Astrocyte of the spinal cord (primary cell): ENCODE measurements at places on chromosomes 5 and 9.

DNA sequence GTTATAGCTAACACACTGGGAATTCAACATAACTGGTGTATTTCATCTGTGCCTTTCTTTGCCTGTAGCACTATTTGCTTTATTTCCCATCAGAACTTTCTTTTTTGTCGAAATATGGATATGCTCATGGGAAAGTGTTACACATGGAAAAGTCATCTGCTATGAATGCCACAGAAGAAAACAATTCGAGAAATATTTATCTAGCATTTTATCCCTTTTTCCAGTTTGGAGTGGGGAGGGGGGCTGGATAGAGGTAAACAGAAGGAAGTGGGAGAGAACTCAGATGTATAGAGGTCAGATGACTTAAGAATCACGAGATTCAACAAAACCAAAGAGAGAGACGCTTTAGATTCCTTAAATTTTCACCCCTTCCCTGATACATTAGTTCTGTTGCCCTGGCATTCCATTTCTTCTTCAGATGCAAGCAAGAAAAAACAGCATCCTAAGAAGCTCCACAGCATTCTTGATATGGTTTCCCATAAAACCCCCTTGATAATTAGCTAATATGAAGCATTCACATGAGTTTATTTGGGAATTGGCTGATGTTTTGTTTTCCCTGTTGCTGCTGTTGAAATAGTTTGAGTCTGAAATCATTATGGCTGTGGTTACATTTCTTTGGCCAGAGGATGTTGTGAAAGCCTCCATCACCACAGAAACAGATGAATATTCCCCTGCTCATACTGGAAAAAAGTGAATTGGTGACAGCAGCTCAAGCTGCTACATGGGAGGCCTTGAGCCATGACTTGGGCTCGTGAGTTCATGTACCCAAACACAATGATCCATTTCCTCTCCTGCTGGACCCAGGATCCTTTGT, 335.8 kb upstream of the DAB2 start:
- DNase-seq: peak; percentile 97

DNA sequence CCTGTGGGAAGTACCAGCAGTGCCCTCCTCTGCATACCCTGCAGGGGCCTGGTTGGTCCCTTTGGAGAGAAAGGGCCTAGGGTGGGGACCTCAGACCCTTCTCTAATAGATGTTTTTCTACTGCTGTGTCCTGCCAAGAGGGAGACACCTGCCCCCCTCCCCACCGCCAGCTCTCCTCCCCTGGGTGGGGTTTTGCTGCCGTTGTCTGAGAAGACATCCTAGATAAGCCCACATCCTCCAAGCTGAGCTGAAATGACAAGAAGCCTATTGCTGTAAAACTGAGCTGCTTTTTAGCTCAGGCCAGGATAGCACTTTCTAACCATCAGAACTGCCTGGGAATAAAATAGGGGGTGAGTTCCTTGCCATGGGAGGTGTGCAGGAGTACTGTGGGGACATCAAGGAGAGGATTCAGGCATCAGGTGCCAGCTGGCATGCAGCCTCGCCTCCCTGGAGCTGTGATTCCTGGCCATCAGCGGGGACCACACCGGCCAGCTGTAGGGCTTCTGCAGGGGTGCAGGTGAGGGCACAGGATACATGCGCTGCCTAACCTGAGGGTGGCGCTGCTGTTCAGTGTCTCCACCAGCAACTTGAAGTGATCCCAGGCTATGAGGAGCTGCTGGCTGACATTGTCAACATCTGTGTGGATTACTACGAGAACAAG, 37.9 kb downstream of the CYFIP2 start:
- no peak for DNase-seq

- DNase-seq: no peak
Observed at GRCh38 chr5:162916368-162916767, 521.0 kb upstream of the CCNG1 start.

DNA sequence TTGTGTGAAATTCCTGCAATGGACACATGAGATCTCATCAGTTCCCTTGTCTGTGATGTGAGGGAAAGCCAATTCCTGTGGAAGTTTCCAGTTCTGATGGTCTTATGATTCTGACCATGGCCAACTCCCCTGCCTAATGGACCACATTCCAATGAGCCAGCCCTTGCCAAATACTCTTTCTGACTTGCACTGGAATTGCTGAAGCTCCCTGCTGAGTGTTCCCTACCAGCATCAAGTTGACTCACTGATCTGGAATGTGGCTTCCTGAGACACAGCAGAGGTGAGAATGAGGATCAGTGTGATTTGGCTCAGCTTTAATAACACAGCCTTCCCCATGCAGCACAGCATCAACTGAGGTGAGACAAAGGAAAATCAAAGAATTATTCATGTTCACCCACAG, 427.8 kb downstream of the KDM4C start:
- DNase-seq: peak; percentile 92

DNA sequence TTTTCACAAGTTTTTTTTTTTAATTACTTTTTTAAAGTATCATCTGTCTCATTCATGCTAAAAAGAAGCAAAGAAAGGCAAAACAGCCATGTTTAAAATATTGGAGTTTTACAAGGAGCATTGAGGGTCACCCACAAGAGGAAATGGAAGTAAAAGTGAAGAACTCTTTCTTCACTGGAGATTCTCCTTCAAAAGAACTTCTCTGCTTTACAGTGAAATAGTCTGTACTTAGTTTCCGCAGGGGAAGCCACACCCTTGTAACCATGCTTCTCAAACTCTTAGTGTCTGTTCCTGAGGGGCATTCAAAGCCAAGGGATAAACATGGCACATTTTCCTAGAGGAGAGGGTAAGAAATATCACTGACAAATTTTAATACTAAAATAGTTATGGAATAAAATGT, 8.6 kb downstream of the C9orf72 start:
- no peak for DNase-seq

DNA sequence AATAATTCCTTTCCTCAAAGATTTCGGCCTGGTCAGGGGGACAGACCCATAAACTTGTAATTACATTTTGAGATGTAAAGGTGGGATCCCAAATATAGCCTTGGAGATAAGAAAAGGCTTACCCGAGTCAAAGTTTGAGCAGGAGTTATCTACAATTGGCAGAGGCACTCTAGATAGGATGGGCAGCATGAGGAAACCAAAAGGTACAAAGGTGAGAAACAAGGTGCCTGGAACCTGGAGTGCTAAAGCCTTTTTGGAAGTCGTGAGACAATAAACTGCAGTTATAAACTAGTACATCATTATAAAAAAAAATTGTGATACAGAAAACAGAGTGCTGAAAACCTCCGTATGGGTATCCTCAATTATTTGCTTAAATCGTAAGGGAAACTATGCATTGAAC, 212.4 kb downstream of the EFNA5 start:
- DNase-seq: no peak

DNA sequence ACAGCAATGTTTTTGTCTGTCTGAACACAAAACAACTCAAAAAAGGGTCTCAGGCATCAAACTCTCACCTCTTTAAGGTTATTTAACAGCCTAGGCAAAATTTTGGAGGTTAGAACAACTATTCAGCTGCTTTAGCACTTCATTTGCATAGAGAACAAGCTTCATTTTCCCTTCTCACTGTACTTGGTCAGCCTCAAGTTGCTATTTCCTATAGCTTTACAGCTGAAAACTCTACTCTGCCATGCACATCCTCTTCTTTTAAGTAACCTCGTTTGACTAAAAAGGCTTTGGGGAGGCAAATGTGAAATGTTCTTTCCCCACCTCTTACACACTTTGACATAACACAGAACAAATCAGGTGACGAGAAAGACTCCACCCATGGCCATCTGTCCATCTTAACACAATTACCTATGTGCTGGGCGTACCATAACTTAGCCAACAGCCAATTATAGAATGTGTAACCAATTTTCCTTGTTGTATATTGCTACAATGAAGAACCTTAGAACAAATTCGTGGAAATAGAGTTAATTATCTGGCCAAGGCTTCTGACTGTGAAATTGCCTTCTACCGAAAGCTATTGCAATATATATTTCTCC, 195.7 kb downstream of the DCP2 start:
- DNase-seq: no peak

DNA sequence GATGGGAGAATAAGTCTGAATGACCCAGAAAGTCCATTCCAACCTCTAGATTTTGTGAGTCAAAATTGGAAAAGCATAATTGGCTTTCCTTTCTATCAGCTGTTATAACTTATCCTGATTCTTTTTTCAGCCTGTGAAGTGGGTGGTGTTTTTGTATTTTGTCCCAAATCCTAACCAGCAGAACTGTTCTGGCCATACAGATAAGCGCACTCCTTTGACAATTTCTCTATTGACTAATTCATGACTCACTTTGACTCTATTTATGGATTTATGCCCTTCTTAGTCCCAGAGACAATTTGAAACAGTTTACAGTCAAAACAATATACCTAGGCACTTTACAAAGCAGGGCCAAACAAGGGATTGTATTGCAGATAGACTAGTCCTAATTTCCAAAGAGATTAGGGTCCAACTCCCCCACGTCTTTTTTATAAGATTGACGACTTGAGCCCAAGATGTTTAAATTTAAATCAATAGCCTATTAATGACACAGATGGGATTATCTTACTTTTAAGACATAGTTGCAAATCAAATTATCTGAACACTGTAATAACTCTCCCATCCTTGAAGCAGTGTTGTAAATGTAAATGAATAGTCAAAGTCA, 301.7 kb upstream of the SEMA6A start:
- DNase-seq: no peak
